ENCODE measurements at places on chromosomes 6 and 20.
A peak's percentile ranks its signal among the peaks of the same experiment; 100 is the strongest.

- DNase-seq, result peak; percentile 46
These were observed 114.6 kb downstream of the VEGFA start for GRCh38 chr6:43884652-43885022.

DNA sequence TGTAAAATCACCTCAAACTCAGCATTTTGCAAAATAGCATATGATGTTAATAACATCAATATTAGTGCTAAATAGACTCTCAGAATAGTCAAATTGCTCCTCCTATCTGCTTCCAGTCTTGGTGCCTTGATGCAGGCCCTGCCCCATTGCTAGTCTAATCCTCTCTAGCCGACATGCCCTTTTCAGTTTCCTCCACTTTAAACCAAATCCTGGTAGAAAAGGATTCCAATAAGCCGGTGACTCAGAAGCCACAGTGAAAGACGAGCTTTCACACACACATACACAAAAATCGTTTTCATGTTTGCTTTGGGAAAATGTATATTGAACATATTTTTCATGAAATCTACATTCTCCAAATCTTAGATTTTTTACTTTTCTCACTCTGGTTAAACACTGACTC lies 203.1 kb downstream of the LMBRD1 start:
- no peak for DNase-seq

GRCh38 chr20:34526466-34526865 lies 10.2 kb downstream of the DYNLRB1 start:
- no peak for DNase-seq

DNA sequence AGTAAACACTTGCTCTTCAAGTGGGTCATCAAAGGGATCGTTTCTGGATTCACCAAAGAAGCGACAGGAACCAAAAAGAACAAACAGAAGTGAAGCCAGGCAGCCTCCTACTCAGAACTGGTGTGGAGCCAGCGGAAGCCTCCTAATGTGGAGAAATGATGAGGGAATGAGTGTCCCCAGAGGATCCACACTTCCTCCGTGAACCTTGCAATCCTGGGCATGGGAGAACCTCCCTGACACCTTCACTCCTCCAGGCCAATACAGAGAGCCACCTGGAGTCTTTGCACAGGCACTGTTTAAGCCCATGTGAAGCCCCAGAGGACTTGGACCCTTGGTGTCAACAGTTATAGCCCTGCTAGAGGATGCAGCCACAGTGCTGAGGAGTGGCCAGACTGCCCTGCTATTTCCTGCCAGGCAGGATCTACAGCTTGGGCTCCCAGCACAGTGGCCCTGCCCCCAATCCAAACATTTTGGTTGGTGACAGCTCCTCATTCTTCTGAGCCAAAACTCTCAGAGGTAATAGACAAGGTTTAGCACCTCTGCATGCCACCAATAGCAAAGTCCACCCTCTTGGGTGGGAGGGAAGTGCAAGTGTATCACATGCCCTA lies 23.2 kb upstream of the SERINC1 start:
- no peak for DNase-seq

GRCh38 chr20:35467339-35468224 lies 12.2 kb downstream of the CEP250 start:
- DNase-seq, result no peak

DNA sequence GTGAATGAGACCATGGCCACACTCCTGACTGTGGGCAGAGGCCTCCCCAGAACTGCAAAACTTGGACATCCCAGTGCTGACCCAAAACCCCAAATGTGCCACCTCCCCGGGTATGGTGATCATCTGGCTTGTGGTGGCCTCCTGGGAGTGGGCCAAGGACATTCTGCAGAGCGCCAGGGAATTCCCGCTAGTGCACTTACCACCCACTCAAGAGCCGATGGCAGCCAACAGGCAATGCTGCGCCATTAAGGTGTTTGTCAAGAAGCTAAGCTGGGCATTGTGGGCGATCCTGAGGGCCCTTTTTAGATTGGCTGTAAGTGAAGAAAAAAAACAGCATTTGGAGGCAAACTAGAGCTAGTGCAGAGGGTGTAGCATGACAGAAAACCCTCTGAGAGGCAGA lies 9.4 kb downstream of the MMP24 start:
- DNase-seq, result no peak

DNA sequence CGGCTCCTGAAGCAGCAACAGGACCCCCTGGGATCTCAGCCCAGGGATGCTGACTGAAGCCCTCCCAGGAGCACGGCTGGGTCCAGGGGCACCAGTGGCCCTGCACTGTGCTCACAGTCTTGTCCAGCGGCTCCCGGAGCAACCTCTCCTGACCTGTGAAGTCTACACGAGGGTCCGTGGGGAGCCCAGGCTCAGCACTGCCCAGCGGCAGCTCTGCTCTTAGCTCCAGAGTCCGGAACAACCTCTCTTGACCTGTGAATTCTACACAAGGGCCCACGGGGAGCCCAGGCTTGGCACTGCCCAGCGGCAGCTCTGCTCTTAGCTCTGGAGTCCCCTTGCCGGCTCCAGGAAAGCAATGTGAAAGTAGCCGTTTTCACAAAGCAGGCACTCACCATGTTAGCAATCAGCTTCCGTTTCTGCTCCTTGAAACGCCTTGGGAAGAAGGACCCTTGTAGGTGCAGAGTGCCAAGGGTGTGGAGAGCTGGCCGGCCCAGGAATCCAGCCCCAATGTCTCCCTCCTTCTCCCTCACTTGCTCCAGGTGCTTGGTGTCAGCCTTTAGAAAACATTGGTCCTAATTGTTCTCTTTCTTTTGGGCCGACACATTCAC lies 310.9 kb downstream of the CDH4 start:
- DNase-seq, result no peak

- DNase-seq, result no peak
These were observed 40.2 kb downstream of the CENPW start for GRCh38 chr6:126380072-126380583.

DNA sequence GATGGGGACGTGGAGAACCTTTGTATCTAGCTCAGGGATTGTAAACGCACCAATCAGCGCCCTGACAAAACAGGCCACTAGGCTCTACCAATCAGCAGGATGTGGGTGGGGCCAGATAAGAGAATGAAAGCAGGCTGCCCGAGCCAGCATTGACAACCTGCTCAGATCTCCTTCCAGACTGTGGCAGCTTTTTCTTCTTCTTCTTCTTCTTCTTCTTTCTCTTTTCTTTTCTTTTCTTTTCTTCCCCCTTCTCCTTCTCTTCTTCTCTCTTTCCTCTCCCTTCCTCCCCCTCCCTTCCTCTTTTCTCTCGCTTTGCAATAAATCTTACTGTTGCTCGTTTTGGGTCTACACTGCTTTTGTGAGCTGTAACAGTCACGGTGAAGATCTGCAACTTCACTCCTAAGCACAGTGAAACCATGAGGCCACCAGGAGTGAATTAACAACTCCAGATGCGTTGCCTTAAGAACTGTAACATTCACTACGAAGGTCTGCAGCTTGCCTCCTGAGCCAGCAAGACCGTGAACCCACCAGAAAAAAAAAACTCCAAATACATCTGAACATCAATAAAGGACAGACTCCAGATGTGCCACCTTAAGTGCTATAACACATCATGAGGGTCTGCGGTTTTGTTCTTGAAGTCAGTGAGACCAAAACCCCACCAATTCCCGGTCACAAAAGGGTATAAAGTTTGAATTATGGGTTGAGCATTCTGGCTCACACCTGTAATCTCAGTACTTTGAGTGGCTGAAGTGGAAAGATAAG lies 19.6 kb upstream of the SERPINB1 start:
- DNase-seq, result no peak

- DNase-seq, result peak; percentile 51
These were observed 475.8 kb upstream of the JARID2 start for GRCh38 chr6:14770040-14770439.

Measured in hematopoietic multipotent progenitor cell treated with erythropoietin and hydrocortisone succinate and interleukin-3 and kit ligand, for 6 days (in vitro differentiated cells).